ENCODE measurements at places on chromosomes 12 and 14.

DNA sequence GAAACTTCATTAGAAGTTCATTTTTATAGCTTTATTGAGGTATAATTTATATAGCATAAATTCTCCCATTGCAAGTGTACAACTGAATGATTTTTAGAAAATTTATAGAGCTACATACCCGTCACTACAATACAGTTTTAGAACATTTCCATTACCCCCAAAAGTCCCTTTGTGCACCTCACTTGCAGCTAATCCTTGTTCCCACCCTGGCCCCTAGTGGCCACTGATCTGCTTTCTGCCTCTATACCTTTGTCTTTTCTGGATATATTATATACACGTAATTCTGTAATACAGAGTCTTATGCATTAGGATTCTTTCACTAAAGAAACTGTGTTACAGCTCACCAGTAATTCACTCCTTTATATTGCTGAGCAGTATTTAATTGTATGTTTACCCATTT lies 145.1 kb upstream of the DIO2 start:
- peak; percentile 3 for DNase-seq

DNA sequence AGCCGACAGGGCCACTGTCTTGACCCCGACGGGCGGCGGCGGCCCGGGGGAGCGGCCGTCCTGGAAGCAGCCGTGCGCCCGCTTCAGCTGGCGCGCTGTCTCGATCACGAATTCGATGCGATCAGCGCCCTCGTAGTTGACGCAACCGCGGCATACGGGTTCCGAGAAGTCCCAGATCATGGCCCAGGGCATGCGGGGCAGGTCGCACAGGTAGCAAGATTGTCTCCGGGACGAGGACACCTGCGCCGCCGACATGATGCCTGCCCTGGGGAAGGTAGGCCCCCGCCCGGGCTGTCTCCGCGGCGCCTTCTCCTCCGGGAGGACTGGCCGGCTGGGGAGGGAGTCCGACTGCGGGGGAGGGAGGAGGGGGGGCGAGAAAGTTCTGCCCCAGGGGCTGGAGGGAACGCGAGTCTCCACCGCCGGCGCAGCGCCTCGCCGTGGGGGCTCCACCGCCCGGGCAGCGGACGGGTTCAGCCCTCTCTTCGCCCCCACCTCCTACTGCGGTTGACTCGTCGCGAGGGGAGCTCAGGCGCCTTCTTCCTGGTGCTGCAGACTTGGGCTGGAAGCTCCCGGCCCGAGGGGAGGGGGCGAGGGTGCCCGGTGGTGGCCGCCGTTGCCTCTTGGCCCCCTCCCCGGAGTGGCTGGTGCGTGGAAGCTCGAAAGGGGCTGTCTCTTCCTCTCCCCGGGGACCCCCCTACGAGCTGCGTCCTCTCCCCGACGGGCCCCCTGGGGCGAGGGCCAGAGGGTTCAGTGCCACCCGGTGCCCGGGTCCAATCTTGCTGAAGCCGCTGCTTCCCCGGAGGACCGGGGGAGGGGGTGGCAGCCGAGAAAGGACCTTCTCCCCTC lies 747 bp downstream of the IRF2BPL start:
- peak; percentile 51 for DNase-seq

GRCh38 chr12:105882404-105882803 lies 256.4 kb downstream of the NUAK1 start:
- DNase-seq = no peak

DNA sequence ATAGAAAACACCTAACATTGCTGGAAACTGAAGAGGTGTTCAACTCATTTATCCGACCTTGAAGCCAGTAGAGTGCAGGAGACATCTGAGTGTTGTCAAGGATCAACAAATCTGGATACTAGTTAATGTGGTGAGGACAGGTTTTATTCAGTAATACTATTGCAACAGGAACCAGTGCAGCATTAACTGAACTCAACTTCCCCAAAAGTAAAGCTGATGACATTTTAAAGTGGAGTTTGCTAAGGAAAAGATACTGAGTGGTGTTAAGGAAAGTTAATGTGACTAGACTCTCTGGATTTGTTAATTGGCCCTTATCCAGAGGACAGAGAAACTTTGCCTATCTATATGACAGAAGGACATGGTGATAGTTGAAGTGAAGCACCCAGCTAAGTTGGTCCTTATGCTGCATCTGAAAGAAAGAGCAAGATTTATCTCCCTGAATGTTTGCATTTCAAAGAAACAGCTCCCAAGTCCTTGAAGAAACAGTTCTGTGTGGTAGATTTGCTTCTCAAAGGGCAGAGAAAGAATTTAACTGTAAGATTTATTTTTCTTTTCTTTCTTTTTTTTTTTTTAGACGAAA lies 1.2 kb upstream of the CLEC7A start:
- no peak for DNase-seq

DNA sequence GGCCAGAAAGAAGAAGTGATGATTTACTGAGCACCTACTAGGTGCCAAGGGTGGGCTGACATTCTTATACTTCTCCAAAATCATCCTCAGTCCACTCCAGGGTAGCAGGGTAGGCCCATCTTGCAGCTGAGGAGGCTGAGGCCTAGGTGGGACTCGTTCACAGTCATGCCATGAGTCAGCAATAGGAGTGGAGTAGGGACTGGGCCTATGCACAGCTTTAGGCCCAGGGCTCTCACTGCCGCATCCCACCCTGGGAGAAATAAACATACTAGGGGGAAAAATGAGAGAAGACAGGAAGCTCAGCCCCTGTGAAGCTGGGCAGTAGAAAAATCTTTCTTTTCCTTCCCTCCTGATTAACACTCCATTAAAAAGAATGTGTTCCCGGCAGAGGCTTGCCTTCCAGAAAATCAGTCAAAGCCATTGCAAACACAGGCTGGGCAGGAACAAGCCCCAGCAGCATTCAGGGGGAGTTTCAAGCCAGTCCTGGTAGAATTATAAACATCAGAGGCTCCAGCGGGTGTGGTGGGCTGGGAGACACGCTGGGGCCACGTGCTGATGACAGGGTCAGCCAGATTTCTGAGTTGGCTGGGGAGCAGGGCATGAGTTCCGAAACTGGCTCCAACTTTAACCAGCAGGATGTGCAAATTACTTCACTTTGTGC lies 1.8 kb downstream of the HSPB8 start:
- no peak for DNase-seq

All from NCI-H82 (cell line).